Urothelium cell line (cell line): ENCODE measurements at places on chromosomes 13 and 19.

GRCh38 chr13:78659450-78659730, 435 bp upstream of the OBI1 start:
- DNase-seq = no peak

- DNase-seq = no peak
Observed at GRCh38 chr13:97460853-97461252, 26.9 kb downstream of the RAP2A start.

GRCh38 chr13:27967736-27968315, 1.3 kb downstream of the CDX2 start:
- no peak for DNase-seq

DNA sequence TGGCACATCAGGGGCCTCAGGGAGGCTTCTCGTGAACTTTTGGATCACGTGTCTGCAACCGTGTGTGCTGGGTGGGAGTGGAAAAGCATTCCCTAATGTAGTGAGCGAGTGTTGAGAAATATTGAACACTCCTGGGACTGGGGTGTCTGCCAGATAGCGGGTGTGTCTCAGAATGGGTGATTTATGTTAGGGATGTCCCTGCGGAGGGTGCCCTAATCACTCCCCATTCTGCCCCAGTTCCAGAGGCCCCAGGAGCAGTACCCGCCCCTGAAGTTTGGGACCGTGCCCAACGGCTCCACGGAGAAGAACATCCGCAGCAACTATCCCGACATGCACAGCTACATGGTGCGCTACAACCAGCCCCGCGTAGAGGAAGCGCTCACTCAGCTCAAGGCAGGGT, 24.2 kb upstream of the GRWD1 start:
- DNase-seq = no peak

DNA sequence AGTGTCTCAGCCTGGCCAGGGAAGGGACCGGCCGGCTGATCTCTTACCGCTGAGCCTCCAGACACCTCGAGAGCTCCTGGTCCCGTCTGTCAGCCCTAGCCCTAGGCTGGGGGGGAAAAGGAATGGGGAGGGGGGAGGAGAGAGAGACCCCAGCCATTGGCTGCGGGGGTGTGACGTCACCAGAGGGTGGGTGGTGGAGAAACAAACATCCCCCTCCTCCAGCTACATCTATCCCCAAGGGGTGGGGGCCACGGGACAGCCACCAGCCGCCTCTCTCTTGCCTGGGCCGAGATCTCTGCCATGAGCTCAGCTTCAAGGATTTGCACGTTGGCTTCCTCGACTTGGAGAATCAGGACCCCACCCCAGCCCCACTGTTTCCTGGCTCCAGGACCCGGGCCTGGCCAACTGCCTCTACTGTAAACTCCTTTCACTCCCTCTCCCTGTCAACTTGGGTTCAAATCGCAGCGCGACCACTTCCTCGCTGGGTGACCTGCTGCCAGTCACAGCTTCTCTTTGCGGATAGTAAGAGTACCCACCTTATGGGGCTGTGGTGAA, at the start of gene PRX:
Gene PRX (minus strand): TSS at position 88 of the 555 bp plus-strand sequence. CDS start 5,446 bp downstream, outside the sequence.
- DNase-seq = no peak

- DNase-seq = no peak
Observed at GRCh38 chr13:30391956-30392680, 30.2 kb upstream of the UBE2L5 start.

GRCh38 chr19:28669804-28670203, 543.1 kb downstream of the UQCRFS1 start:
- DNase-seq = no peak

GRCh38 chr19:28857967-28858366, 355.0 kb downstream of the UQCRFS1 start:
- DNase-seq = no peak

DNA sequence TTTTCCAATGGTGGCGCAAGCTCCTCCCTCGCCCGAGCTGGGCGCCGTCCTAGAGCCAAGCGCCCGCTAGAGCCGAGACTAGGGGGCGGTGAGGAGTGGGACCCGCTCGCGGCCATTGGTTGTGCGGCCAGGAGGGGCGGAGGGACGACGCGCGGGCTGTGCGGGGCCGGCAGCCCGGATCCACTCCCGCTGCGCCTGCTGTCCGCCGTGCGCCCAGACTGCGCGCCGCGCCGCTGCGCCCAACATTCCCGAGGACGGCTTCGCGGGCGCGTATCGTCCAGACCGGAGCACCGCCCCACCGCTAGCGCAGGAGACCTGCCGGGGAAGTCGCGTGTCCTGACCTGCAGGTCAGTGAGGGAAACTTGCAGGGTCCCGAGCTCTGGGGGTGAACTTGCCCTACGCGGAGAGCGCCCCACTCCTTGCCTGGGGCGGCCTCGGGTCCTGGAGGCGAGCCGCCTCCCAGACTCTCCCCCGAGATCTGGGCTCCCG, at the start of gene SERTM1:
Gene SERTM1 (plus strand): TSS at position 183 of the 489 bp plus-strand sequence. CDS start 21,059 bp downstream, outside the sequence.
- DNase-seq = peak; percentile 66

DNA sequence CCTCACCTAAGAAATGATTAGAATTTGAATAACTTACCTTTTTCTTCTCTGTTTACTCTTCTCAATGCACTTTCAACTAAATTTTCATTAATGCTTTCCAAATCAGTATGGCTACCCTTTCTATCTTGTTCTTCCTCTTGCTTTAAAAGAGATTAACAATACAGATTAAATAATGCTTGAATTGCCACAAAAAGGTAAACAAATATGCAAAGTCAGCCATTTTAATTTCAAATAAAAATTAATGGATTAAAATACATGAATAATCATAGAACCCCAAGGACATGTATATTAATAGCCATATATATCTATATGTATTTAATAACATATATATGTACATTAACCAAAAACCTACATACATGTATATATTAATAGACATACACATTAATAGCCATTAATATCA, 7.9 kb upstream of the NEK5 start:
- no peak for DNase-seq

DNA sequence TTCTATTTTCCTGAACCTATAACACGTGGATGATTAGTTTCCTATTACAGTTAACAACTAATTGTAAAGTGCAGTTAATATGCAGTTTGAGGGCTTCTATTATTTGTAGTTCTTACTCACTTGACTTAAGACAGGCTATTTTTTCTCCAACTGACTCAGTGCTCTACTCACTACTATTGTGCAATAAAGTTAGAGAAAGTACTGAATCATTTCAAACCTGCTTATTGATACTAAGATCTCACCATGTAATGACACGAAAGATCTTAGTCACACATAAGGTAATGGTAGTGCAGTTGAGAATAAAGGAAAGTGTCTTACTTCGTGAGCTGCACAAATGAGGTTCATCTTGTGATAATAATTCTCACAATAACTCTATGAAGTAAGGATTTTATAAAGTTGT, 22.8 kb upstream of the ITM2B start:
- no peak for DNase-seq

- DNase-seq = no peak
Observed at GRCh38 chr19:35120492-35120891, 4.9 kb downstream of the FXYD3 start.

GRCh38 chr19:28985201-28985600, 227.8 kb downstream of the UQCRFS1 start:
- DNase-seq = no peak

DNA sequence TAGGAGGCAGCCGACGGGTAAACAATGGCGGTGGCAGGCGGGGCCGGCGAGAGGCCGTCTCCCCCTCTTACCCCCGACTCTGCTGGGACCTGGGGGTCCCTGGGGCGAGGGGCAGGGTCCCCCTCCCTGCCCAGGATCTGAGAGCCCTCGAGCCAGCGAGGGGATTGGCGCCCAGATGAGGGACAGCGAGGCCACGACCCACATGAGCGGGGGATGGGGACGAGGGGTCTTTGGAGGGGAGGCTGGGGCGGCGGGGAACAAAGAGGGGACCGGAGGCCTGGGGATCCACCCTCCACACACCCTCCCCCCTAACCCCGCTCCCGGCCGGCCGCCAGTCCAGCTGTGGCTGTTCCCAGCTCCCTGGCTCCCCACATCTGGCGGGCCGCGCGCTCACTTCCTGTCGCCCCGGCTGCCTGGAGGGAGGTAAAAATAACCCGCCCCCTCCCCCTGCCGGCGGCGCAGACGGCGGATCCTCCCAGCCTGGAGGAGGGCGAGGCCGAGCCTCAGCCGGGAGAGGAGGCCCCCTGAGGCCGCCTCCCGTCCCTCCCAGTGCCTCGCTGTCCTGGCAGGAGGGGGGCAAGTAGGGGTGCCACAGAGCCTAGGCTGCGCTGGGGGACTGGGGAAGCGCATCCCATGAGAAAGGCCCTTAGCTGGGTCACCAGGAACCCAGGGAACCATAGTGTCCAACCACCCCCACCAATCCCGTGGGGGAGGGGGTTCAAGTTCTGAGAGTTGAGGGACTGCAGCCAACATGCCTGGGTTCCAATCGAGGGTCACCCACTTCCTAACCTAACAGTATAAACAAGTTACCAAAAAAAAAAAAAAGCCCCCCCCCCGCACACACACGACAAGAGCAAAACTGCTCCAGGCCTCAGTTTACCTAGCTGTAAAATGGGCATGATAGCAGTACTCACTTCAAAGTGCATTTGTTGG, 29.3 kb upstream of the NANOS3 start:
- DNase-seq = peak; percentile 77

DNA sequence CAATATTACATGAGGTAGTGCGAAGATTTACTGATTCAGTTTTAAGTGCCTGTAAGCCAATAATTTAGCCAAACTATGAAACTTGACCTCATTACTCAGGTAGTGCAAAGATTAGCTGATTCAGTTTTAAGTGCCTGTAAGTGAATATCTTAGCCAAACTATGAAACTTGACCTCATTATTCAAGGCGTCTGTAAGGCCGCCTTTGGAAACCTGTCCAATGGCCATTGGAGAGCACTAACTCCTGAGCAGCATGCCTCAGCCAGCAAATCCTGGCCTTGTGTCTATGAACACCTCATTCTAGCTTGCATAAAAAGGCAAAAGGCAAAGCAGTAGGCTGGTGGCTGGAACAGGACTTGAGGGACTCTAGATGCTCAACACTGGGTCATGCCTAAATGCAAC, 127.0 kb upstream of the GPR12 start:
- DNase-seq = no peak

DNA sequence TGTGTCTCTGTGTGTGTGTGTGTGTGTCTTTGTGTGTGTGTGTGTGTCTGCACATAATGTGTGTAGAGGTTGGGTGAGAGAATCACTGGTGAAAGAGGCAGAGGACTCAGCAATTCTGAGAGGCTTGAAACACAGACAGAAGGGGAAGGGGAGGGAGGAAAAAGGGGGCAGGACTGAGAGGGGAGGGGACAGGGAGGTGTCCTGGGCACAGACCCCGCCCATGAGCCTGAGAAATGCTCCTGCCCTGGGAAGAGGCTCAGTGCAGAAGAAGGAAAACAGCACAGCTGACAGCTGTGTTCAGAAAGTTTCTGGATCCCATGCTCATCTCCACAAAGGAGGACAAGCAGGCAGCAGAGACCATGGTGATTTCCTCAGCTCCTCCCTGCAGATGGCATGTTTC, 59.1 kb upstream of the CEACAM8 start:
- no peak for DNase-seq

- DNase-seq = no peak
Observed at GRCh38 chr19:33383720-33384292, 10.3 kb downstream of the CEBPG start.

DNA sequence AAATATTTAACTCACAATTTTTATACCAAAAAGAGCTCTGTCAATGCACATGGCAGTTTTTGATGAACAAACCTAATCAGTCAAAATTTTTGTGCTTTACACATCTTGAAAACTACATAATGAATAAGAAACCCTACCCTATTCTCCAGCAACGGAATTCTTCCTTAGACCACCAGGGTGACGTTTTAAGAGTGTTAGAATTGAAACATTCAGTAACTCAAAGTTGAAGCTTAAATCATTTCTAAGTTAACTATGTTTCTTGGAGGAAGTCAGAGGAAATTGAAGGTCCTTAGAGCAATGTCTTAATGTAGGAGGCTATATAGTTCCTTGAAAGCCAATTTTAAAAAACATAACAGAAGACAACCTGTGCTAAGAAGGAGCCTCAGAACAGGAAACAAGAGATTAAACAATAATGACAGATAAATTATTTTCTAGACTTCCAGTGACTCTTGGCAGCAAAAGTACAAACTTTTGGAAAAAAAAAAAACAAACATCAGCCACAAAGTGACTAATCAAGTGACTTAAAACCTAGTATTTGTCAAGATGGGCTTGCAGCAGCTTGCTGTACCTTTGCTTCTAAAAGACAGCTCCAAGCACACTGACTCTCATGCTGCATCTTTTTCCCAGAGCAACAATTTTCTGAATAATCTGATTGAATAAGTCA, 6.2 kb downstream of the SPRY2 start:
- DNase-seq = no peak

DNA sequence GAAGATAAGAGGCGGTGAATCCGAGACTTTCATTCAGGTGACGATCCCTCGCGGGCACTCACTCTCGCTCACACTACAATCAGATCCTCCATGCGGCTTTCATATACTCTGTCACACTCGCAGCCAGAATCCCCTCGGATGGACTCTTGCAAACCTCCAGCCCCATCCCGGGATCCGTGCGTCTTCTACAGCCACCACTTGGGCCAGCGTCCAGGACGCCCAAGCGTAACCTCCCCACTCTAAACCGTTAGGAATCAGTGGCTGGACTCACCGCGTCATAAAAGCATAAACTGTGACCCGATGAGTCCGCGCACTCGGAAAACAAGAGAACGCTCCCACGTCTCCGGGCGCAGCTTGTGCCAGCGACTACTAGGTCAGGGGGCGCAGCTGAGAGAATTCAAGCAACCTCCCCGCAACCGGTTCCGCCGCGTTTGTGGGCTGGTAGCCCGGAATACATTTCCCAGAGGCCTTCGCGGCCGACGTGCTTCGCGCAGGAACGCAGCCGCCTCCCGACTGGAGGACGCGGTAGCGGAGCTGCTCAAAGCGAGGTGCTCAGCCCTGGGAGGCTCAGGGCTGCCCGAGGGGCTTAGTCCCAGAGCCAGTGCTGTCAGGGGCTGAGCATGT, 27.6 kb downstream of the ZNF607 start:
- no peak for DNase-seq

GRCh38 chr13:21065686-21066085, 4.3 kb upstream of the LATS2 start:
- DNase-seq = no peak

GRCh38 chr13:74530011-74530410, 395.8 kb upstream of the KLF12 start:
- no peak for DNase-seq

- no peak for DNase-seq
Observed at GRCh38 chr13:52428295-52428694, 22.1 kb downstream of the VPS36 start.

GRCh38 chr19:51820011-51820410, 25.1 kb downstream of the FPR3 start:
- no peak for DNase-seq

DNA sequence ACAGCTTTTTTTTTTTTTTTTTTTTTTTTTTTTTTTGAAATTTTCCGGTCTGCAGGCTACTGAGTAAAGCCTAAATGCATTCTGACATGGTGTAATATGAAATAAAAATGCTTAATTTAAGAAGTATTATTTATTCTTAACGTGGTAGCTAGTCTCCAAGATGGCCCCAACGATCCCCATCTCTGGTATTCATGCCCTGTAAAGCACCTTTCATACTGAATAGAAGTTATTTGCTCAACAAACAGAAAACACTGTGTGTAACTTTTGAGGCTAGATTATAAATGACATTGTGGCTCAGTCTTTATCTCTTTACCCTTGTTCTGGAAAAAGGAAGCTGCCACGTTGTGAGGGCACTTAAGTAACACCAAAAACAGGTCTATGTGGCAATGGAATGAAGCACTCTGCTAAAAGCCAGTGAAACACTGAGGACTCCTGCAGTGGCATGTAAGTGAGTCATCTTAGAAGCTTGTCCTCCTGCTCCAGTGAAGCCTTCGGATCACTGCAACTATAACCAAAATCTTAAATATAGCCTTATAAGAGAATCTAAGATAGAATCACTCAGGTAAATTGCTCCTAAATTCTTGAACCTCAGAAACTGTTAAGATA, 128.7 kb downstream of the UGGT2 start:
- DNase-seq = peak; percentile 5

- peak; percentile 52 for DNase-seq
Observed at GRCh38 chr19:4327252-4327876, 11.3 kb downstream of the STAP2 start.
